ENCODE measurements at places on chromosomes 6 and 20.

GRCh38 chr20:9974324-9974723 is 60.5 kb upstream of the ANKEF1 start:
- DNase-seq: no peak

GRCh38 chr20:59725476-59726280 is 121.3 kb downstream of the PHACTR3 start:
- no peak for DNase-seq

GRCh38 chr20:61537239-61538182 is 285.4 kb downstream of the CDH4 start:
- no peak for DNase-seq

- DNase-seq: no peak
Measured at GRCh38 chr6:145340256-145340655, 395.1 kb downstream of the EPM2A start.

DNA sequence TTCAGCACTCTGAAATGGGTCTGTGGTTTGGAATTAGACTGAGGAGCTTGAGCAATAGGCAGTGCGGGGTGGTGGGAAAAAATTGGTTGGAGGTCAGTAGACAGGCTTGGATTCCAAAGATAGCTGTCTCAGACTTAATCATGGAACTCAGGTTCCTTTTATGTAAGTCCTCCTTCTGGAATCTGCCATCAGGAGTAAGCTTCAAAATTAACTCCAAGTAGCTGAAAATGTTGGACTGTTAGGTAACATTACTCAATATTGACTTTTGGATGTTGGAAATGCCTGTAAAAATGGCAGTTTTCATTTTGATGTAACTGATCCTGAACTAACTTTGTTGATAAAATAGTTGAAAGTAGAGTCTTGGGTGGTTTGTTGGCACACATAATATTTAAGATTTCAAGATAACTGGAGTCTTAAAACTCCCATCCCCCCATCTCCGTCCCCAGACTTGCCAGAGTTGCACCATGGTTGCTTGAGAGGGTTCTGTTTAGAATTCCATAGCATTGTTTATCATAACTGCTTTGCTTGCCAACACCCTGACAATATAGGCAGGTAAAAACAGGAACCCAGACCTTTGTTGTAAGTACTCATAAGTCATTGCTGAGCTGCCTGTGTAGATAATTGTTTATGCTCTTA is 83.0 kb downstream of the PHF20 start:
- no peak for DNase-seq

DNA sequence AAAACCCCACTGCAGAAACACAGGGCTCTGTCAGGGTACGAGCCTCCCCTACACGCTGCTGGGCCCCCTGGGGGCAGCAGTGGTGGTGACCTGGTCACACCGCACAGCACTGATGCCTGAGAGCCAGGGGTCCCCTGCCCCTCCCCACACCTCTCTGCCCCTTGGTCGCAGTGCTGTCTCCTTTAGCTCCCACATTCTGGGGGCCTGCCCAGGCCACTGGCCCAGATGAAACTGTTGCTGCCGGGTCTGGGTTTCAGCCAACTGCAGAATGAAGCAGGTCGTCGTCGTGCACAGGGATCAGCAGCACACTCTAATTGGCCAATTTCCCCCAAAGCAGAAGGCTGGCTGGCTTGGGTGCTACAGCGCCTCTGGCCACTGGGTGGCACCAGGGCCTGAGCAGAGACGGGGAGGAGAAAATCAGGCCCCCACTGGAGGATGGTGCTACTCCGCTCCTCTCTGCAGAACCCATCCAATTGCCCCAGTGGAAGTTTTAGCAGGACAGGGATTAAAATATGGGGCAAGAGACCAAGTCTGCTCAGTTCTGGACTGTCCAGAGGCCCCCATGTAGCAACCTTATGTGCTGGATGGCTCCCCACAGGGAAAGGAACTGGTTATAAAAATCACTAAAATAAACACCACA is 26.1 kb downstream of the DIDO1 start:
- peak; percentile 90 for DNase-seq

DNA sequence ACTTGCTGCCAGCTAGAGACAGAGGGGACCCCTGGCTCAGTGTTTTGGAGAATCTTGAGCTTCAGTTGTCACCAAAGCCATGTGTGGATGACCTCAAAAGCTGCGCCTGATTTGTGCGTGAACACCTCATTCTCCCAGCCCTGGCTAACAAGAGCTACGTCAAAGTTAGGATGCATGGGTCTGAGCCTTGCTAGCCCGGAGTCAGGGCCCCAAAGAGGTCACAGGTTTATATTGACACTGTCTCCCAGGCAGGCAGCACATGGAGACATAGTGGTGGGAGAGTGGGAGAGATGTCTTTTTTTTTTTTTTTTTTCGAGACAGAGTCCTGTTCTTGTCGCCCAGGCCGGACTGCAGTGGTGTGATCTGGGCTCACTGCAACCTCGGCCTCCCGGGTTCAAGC is 36.1 kb upstream of the DUSP22 start:
- no peak for DNase-seq

DNA sequence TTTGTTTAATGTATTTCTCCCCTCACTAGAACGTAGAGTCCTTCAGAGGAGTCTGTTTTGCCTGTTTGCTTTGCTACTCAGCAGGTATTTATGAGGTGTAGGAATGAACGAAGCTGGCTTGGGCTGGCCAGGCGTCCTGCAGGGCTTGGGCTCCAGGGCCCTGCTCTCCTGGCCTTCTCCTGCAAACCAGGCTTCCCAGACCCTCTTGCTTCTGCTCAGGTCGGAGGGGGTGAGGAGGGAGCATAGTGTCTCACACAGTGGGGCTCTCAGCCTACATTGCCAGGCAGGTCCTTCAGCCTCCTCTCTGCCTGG is 24.6 kb upstream of the MLN start:
- DNase-seq: no peak

DNA sequence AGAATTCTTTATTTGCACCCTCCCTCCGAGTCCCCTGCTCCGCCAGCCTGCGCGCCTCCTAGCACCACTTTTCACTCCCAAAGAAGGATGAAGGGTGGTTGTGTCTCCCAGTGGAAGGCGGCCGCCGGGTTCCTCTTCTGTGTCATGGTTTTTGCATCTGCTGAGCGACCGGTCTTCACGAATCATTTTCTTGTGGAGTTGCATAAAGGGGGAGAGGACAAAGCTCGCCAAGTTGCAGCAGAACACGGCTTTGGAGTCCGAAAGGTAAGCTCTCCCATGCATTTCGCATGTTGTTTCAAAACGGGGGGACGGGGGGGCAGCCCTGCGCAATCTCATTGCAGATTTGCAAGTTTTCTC is 357 bp downstream of the PCSK2 start:
- DNase-seq: no peak

DNA sequence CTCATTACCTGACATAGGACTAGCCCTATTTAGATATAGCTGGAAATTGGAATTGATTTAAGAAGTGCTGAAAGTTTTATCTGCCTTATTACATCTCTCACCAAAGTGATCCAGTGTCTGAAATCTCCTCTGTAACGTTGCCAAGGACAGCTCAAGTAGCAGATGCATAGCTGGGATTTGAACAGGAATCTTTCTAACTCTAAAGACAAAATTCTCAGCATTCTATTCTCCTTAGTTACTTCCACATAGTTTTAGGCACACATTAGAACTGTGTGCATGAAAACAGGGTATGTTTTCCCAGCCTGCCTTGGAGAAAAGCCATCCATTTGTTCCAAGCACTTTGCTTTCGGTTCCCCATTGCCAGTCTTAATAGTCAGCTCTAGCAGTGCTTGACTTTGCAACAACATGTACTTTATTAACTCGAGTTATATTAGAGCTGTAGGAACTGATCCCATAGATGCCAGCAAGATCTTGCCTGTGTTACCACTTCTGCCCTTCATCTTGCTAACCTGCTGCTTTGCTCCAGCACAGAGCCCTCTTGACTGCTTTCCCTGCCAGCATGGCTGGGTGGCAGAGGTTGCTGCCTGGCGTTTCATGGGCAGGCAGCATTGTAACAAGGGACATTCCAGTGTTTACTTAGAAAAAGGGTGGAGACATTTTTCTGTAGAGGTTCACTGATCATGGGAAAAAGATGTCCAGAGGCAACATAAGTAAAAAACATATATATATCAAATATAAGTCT is 56.1 kb upstream of the STMND1 start:
- DNase-seq: no peak

DNA sequence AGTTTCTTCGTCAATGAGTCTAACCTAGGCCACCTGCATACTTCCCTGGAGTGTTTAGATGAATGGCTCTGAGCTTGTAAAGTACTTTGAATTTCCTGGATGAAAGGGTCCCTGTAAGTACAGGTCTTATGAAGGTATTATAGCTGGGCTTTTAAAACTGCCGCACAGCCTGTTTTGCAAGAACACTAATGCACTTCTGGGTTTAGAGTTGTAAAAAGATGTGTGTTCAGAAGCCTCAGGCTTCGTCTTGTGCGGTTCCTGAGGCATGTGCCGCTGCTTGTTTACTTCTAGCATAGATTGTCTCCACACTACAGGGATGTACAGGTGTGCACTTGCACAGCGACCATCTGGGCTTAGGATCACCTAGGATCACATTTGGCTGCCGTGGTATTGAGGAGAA is 324.5 kb downstream of the SOX4 start:
- no peak for DNase-seq

GRCh38 chr20:3788685-3789155 is 2.2 kb upstream of the CENPB start:
- no peak for DNase-seq

DNA sequence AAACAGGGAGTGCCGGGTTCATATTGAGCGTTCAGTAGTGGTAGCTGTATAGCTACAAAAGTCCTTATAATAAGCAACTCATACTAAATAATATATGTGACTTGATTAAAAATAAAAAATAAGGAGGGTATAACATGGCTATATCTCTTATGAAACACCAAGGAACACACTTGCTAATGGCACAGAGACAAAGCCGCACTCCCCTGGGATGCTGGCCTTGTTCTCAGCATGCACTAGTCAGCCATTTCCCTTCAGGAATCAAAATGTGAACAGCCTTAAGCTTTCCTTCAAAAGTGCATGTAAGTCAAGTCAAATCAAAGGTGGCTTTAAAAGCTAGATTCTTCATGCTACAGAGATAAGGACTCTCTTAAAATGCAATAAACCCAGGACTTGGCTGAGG is 9.4 kb downstream of the HMGCLL1 start:
- DNase-seq: no peak

DNA sequence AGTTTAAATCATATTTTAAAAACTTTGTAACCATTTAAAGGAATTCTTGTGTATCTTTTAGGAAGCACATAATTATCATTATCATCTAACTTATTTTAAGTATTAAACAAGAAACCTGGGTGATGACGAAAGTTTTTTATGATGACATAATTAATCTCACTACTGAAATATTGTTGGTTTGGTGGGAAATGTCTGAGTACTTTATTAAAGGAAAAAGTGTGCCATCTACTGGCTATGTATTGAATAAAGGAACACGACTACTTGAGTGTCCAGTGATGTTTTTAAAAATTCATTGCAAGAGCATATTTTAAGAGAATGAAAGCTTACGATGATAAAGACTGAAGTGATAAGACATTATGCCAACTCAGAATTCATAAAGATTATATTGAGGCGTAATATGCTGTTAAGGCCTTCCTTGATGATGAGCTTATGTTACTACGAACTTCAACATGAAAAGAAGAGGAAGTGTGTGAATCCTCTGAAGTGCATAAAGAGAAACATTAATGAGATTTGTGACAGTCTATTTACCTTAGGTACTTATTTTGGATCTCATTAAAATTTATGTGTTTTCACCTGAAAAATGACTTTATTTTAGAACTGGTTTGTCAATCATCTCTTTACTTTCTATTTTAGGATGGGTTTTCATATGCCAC is 12.0 kb upstream of the TRMT11 start:
- DNase-seq: no peak

GRCh38 chr6:78845567-78845966 is 21.8 kb upstream of the IRAK1BP1 start:
- no peak for DNase-seq

DNA sequence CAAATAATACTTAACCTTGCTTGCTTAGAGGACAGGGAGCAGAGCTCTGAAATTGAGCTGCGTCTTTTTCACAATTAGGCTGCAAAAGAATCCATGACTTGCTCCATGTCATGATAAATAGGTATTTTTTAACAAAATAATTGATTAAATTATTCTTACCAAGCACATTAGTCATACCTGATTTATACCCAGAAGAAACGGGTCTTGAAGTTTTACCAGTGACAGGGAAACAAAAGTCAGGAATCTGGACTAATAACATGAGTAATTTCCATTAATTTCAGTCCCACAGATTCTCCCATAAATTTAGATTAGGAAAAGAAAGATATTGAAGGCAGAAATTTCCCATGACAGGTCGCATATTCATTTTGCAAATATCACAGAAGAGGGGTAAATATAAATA is 85.0 kb upstream of the BMP5 start:
- no peak for DNase-seq

DNA sequence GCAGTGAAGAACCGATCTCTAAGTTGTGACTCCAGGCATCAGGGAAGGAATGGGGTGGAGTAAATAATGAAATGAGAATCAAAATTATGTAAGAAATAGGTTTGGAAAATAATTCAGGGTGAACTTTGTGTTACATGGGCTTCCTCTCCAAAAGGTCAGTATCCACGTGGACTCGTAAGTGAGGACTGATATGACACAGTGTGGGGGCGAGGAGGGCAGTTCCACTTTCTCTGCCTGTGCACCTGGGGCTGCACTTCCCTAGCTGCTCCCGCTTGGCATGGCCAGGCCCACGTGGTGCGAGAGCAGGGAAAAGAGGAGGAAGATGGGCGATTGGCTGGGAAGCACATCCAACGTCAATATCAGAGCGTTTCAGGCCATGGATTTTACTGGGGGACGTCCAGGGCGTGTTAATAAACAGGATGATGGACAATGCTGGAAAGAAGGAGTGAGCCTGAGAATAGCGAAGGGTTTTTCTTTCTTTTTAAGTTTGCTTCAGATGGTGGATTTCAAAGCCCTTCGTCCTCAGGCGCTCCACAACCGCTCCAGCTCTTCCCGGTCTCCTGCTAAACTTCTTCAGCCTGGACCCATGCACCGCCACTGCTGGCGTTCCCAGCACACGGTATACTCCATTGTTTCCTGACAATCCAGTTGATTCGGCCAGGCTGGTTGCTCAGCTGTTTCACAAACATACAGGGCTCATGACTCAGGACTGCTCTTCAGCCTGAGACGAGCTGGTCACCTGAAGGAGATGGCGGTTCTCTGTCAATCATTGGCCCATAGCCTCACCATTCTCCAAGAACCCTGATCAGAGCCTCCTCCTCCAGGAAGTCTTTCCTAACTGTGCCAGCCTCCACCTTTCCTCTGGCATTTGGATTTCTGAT is 11.8 kb downstream of the CCR6 start:
- peak; percentile 21 for DNase-seq

Measured in activated effector memory CD4-positive, alpha-beta T cell treated with anti-CD3 and anti-CD28 coated beads, Interleukin-2, amount 50 U/mL, for 16 hours (primary cell).